ENCODE measurements at places on chromosomes 3 and 15. TPM values are rescaled to one million over a fixed set of nuclear protein-coding genes. Genes with fewer than 3 reads are reported as not detected.

SLC12A1 gene
- not detected for total RNA-seq

CCK gene
- total RNA-seq, result not detected

DNA sequence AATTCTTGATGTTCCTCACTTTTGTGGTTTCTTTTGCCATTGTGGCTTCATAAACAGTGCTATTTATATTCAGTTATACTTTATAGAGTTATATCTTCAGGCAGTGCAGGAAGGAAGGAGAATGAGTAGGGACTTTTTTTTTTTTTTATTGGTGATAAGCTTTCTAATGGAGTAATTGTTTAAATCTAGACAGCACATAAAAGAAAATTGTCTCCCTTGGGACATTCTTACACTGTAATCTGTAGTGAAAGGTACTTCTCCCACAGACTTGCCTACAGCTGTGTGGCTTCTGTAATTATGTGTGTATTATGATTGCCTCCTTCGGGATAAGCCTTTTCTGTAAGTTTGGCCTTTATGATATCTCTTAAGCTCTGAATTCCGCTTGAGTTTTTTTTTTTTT lies 41.6 kb downstream of the WDR76 start:
- no peak for DNase-seq

DNA sequence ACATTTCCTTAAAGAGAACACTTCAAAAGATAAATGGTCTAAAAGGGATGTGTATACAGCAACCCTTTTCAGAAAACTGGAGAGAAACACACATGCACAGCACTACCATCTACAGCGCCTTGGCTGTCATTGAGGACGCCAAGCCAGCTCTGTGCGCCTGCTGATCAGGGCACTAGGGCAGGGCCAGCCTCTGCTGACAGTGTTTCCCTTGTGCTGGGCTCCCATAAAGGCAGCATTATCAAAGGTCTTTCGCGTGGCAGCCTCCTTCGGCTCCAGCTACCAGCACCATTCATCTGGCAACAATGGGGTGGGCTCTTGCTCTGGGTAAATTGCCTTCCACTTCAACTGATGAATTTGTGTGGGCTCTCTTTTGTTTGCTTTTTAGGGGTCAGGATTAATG lies 53.4 kb downstream of the LDHAL6B start:
- no peak for DNase-seq

DNA sequence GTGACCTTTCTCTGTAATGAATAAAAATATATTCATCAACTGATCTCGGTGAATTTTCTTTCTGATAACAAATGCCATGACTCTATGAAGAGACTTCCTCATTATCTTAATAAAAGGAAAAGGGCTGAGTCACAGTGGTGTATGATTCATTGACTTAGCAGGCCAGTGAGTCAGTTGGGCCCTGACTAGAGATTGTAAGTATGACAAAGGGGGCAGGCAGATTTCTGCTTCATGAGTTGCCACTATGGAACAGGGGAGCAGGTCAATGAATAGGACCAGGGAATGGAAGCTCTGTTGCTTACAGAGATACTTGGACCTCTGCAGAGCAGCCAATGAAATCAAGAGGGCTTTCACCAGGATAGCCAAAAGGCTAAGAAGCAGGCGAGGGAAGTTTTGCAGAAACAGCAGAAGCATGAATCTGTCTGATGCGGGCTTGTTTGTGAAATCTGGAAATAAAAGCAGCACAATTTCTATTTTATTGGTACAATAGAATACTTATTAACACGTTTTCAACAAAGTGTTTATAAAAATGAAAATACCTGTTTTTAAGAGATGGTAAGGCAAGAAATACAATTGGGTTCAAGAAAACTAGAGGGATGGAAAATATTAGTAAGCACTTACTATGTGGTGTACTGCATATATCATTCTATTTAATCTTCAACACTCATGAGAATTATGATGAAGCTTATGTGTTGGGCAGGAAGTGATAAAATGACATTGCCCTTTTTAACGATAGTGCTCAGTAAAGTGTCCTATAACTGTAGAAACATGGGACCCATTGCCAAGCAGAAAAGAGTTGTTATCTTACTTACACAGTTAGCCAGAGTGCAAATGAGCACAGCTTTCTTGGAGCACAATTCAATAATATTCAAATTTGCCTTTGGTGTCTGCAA lies 169.8 kb upstream of the MYRIP start:
- DNase-seq, result peak; percentile 92

- no peak for DNase-seq
Observed at GRCh38 chr15:33956397-33956796, 11.9 kb upstream of the CHRM5 start.

GRCh38 chr3:163768048-163768447 lies 1310.2 kb downstream of the SI start:
- DNase-seq, result no peak

DNA sequence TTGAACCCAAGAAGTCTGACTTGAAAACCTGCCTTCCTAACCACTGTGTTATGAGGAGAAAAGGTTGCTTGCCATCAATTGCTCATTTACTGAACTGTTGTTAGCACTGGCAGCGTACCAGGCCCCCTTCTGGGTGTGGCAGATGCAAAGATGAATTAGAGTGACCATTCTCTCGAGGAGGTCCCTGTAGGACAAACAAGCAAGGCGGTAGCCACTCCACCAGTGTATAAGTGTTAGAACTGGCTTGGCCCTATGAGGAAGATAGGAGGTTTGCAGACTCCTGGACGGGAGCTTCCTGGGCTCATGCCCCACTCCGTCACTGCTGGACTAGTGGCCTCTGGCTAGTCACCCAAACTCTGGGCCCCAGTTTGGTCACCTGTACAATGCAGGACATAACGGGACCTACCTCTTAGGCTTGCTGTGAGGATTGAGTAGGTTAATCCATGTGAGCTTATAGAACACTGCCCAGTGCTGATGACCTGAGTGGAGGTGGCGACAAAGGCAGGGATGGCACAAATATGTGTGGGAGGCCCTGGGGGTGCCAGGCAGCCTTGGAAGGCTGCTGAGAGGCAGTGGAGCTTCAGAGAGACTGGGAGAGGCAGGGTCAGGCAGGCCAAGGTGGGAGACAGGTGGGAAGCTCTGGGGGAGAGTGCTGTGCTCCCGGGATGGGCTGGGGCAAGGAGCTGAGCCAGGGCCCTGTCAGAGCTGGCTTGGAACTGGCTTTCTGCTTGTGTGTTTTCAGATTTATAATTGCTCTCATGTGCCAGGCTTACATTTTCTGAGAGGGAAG lies 145.9 kb downstream of the DNAJB8 start:
- DNase-seq, result no peak

DNA sequence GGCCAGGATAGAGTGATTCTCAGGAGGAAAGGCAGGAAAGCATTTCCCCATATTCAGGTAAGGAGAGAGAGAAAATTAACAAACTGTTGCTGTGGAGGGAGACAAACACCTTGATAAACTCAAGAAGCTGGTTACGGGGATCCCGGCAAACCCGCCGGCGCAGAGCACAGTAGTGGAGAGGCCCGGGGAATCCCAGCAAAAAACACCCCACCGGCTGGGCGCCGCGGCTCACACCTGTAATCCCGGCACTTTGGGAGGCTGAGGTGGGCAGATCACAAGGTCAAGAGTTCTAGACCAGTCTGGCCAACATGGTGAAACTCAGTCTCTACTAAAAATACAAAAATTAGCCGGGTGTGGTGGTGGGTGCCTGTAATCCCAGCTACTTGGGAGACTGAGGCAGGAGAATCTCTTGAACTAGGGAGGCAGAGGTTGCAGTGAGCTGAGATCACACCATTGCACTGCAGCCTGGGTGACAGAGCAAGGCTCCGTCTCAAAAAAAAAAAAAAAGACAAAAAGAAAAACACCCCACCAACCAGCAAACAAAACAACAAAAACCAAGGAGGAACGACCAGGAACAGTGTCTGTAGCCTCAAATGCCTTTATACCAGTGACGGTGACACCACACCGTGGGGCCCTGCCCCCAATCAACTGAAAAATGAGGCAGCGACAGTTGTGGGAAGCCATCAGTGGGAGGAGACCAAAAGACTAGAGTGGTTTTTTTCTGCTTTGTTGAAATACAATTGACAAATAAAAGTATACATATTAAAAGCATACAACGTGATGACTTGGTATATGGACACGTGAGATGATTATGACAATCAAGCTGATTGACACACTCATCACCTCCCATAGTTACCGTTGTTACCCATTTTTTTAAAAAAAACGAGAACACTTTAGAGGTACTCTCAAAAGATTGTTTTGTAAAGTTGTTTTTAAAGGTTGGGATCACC lies 40.2 kb upstream of the IDH2 start:
- DNase-seq, result no peak

- no peak for DNase-seq
Observed at GRCh38 chr15:84829428-84829827, 12.3 kb downstream of the ALPK3 start.
